ENCODE measurements at places on chromosomes 6 and 20. TPM values are rescaled to one million over a fixed set of nuclear protein-coding genes. Genes with fewer than 3 reads are reported as not detected.

MUC21 gene
- not detected for total RNA-seq

SLC22A7 gene
- total RNA-seq = not detected

NANP gene
- total RNA-seq = 6.7 TPM

HDAC2 gene
- total RNA-seq = 276 TPM

PCSK2 gene
- 0.29 TPM for total RNA-seq

GNRH2 gene
- 2.1 TPM for total RNA-seq

CLPSL2 gene
- not detected for total RNA-seq

IDH3B gene
- 93.1 TPM for total RNA-seq

SLC17A1 gene
- total RNA-seq = not detected

ABT1 gene
- 22.6 TPM for total RNA-seq

- no peak for DNase-seq
- no peak overlapping the region for H3K4me3 ChIP-seq
- peaks cover 49% of the 10 kb centered on the region for H3K4me1 ChIP-seq
- H3K36me3 ChIP-seq = no peaks in the 10 kb centered on the region
- peak overlapping the region; percentile 74 for H3K27ac ChIP-seq
Observed at GRCh38 chr20:11844691-11845090, 73.0 kb upstream of the BTBD3 start.

GRCh38 chr6:44258325-44258863 lies 1.1 kb upstream of the SLC35B2 start:
- DNase-seq = no peak
- no peak overlapping the region for H3K27ac ChIP-seq
- peaks cover 32% of the 10 kb centered on the region for H3K4me1 ChIP-seq
- H3K36me3 ChIP-seq = peaks cover 12% of the 10 kb centered on the region
- H3K4me3 ChIP-seq = peak overlapping the region; percentile 74

- no peak overlapping the region for H3K4me3 ChIP-seq
- peaks cover 4% of the 10 kb centered on the region for H3K4me1 ChIP-seq
- peaks cover 26% of the 10 kb centered on the region for H3K36me3 ChIP-seq
Observed at GRCh38 chr6:35427851-35428321, 24.3 kb upstream of the FANCE start.

DNA sequence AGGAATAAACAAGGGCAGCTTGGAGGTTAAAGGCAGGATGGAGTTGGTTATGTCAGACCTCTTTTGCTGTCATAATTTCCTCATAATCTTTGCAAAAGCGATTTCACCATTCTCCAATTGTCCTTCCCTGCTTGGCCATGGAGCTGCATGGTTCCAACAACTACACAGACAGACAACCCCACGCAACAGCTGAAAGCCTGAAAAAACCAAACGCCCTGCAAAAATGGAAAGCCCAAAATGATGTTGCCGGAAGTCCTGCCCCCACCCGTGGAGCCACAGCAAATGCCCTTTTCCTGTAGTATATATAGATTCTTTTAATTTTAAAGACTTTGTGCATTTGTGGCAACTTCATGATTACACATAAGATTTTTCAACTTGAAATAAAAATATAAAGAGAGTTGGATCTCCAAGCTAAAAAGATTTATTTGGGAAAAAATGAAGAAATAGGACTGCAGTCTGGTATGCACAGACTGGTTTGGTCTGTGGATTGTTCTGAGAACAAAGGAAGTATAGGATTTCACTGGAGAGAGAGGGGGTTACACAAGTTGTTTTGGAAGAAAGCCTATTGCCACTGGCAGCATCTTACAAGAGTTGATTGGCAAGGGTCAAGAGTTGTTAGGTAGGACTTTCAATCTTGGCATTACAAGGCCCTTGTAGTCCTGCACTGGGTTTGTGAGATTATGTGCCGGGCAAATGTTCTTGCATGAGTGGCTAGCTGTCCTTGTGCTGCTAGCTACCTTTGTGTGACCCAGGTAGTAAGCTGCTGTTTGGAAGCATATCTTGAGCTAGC lies 190.0 kb downstream of the C6orf118 start:
- no peak overlapping the region for H3K4me3 ChIP-seq
- no peaks in the 10 kb centered on the region for H3K27me3 ChIP-seq
- H3K27ac ChIP-seq = peak overlapping the region; percentile 31
- no peaks in the 10 kb centered on the region for H3K4me1 ChIP-seq

- H3K27me3 ChIP-seq = peaks cover 37% of the 10 kb centered on the region
- no peak for DNase-seq
- H3K4me3 ChIP-seq = no peak overlapping the region
- H3K27ac ChIP-seq = no peak overlapping the region
- H3K36me3 ChIP-seq = no peaks in the 10 kb centered on the region
- H3K4me1 ChIP-seq = no peaks in the 10 kb centered on the region
Observed at GRCh38 chr20:59560588-59561227, 43.6 kb upstream of the PHACTR3 start.

DNA sequence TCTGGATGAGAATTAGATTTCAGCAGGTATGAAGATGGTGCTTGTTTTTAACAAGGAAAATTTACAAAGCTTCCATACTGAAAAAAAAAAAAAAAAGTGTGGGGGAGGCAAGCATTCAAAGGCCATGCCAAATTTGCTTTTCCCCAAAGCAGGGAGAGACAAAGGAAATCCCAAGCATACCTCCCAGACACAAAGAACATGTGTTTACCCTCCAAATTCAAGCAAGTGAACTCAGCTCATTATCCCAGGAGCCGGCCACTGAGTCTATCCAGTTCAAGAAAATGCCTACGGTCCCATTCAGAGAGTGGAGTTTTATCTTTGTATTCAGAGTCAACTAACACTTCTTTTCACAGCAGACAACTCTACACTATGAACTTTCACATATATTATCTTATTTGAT lies 102.7 kb upstream of the ID4 start:
- no peak overlapping the region for H3K4me3 ChIP-seq

GRCh38 chr6:105397987-105398386 lies 4.9 kb downstream of the PREP start:
- H3K27ac ChIP-seq = no peak overlapping the region
- peaks cover 24% of the 10 kb centered on the region for H3K4me1 ChIP-seq
- DNase-seq = no peak
- peaks cover 13% of the 10 kb centered on the region for H3K36me3 ChIP-seq
- no peak overlapping the region for H3K4me3 ChIP-seq
- no peaks in the 10 kb centered on the region for H3K27me3 ChIP-seq

DNA sequence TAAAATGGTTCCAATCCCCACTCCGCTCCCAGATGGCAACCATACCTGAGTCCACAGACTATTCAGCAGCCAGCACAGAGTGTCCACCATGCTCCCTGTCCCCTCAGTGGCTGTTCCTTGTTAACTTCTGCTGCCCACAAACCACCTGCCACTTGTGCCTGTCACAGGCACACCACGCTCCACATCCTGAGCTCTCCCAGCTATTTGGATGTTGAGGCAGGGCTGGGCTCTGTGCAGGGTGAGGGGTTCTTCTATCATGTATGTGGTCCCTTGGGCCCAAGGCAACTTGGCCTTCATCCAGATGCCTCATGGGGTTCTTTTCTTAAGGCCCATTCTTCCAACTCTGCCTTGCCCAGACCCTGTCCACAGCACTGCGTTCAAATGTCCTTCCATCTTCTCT lies 34.0 kb upstream of the NXT1 start:
- H3K4me1 ChIP-seq = no peaks in the 10 kb centered on the region
- no peak for DNase-seq
- H3K27ac ChIP-seq = no peak overlapping the region
- H3K36me3 ChIP-seq = no peaks in the 10 kb centered on the region
- H3K27me3 ChIP-seq = peaks cover 7% of the 10 kb centered on the region

DNA sequence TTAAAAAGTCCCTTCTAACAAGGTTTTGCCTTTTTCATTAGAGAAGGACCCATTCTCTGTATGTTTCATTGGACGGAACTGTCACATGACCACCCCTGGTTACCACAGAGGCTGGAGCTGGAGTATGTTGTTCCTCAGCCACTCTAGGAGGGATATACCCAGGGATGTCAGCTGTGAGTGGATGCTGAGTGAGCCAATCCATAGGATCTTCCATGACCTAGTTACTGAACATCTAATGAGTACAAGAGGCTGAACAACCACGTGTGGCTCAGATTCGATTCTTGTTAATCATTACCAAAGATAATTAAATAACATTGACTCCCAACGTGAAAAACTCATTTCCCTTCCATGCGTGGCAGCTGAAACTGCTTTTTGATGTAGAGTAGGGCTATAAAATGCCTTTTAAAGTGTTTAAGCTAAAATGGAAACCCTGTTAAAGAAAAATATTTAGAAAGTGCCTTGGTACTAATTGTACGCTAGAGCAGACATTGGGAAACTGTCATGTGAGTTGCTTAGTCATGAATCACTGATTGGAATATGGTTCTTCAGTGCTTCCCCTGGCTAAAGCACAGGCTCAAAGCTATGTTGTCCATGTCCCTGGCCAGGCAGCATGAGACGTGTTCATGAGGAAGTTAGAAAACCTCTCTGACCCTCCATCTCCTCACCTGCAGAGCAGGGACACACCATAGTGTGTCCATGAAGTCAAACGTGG lies 256.1 kb downstream of the ZNF217 start:
- no peak overlapping the region for H3K4me3 ChIP-seq
- H3K4me1 ChIP-seq = peaks cover 15% of the 10 kb centered on the region
- H3K27ac ChIP-seq = no peak overlapping the region

GRCh38 chr20:44896583-44896982 lies 11.1 kb downstream of the YWHAB start:
- no peak for DNase-seq
- peaks cover 12% of the 10 kb centered on the region for H3K4me1 ChIP-seq

DNA sequence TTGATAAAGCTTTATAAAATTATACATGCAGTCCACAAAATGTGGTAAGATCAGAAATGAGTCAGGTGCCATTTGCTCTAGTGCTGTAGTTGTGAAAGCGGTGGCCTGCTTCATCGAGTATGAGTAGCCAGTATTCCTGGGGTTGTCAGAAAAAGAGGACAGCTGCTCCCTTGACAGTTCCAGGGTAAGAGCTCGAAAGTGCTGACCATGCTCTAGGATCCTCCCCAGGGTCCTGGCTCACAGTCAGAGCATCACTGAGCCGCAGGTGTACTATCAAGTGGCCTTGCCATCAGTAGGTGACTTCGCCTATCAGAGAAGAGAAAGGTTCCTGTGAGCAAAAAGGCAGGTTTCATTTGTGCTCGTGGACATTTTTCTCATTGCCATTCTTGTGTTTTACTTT lies 3.6 kb downstream of the BTBD3 start:
- peaks cover 24% of the 10 kb centered on the region for H3K36me3 ChIP-seq
- peaks cover 43% of the 10 kb centered on the region for H3K4me1 ChIP-seq
- no peak for DNase-seq
- no peaks in the 10 kb centered on the region for H3K27me3 ChIP-seq

- peaks cover 27% of the 10 kb centered on the region for H3K36me3 ChIP-seq
- DNase-seq = peak; percentile 0
- no peaks in the 10 kb centered on the region for H3K4me1 ChIP-seq
Observed at GRCh38 chr20:62202083-62202395, 18.0 kb downstream of the HRH3 start.

GRCh38 chr20:38222923-38223742 lies 37.4 kb downstream of the KIAA1755 start:
- no peak for DNase-seq
- no peak overlapping the region for H3K4me3 ChIP-seq
- H3K27me3 ChIP-seq = no peaks in the 10 kb centered on the region

- H3K36me3 ChIP-seq = peaks cover 6% of the 10 kb centered on the region
- DNase-seq = no peak
- no peaks in the 10 kb centered on the region for H3K4me1 ChIP-seq
- no peak overlapping the region for H3K27ac ChIP-seq
Observed at GRCh38 chr6:143002686-143003085, 57.7 kb upstream of the HIVEP2 start.

DNA sequence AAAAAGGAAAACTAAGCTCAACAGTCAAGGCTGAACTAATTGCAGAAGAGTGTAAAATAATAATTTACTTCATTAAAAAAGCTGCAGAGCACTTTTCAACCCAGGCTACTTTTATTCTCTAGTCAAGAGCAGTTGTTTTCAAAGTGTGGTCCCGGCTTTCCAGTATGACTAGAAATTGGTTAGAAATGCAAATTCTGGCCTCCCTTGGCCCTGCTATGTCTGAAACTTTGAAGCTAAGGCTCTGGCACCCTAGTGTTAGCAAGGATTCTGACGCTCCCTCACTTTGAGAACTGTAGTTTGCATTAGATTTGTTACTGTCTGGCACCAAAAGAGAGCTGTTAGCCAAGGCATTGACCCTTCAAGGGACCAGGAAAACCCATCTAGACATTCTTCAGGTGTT lies 9.5 kb upstream of the NXT1 start:
- H3K27me3 ChIP-seq = peaks cover 6% of the 10 kb centered on the region
- DNase-seq = no peak
- no peak overlapping the region for H3K4me3 ChIP-seq
- no peaks in the 10 kb centered on the region for H3K4me1 ChIP-seq

DNA sequence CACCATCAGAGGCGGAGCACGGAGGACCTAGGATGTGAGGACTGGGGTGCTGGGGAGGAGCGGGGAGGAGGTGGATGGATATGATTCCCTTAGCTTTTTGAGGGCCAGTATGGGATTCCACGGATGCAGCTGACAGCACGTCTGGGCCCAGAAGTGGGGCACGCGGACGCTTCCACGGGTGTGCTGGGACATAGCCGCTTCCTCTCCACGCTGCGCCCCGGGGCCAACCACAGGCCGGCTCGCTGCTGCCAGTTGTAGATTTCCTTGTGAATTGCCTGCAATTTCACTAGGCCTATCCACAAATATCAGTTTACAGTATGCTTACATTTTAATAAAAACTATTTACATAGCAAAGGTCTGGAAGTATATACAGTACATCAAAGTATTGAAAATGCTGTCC lies 23.9 kb downstream of the PAX1 start:
- no peak for DNase-seq
- H3K27ac ChIP-seq = no peak overlapping the region
- H3K27me3 ChIP-seq = no peaks in the 10 kb centered on the region
- peaks cover 13% of the 10 kb centered on the region for H3K4me1 ChIP-seq

DNA sequence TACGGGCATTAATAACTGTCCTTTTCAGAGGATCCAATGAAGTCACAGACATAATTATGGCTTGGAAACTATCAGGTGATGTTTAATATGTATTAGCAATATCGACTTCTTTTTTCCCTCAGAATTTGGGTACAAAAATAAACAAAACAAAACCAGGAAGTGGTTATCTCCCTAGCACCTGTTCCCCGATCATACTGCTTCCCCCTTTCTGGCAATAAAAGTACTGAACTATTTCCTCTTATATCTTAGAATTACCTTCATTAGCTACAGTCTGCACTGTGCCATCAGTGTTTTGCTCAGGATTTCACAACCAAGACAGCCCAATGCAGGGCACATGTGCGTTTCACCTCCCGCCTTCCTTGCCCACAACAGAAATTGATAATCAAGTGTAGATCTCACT lies 216.9 kb upstream of the BTBD3 start:
- no peak overlapping the region for H3K27ac ChIP-seq
- peaks cover 3% of the 10 kb centered on the region for H3K36me3 ChIP-seq
- H3K4me3 ChIP-seq = no peak overlapping the region
- peaks cover 13% of the 10 kb centered on the region for H3K4me1 ChIP-seq
